Natural killer cell treated with Interleukin-12 subunit alpha and Interleukin-12 subunit beta and Interleukin-15 and Interleukin-18, amount 100 ng/mL, for 72 hours (primary cell): ENCODE measurements at places on chromosomes 12 and 14. TPM values are rescaled to one million over a fixed set of nuclear protein-coding genes. Genes with fewer than 3 reads are reported as not detected.

GRCh38 chr12:69254046-69254445 is 14.7 kb downstream of the CPSF6 start:
- H3K4me1 ChIP-seq, result peaks cover 40% of the 10 kb centered on the region
- no peak overlapping the region for H3K27ac ChIP-seq
- H3K36me3 ChIP-seq, result peaks cover 12% of the 10 kb centered on the region

DNA sequence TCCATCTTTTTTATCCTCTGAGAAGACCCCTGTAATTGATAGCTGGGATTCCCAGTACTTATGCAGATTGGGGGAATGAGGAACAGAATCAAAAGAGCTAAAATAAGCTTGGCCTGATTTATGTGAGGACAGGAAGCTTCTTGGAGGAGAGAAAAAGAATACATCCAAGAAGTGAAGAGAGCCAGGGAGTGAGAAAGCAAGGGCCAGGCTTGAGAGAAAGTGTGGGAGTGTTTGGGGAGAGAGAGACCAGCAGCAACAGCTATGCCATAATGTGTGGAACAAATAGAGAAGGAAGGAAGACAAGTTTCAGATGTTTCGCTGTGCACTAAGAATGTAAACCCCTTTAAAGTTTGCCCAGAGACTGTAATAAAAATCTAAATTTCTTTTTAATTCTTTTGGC is 4.0 kb upstream of the CCDC184 start:
- no peaks in the 10 kb centered on the region for H3K36me3 ChIP-seq
- H3K27me3 ChIP-seq, result peaks cover 21% of the 10 kb centered on the region
- no peak for DNase-seq

The INHBE gene
- total RNA-seq, result not detected

The GNPTAB gene
- 139 TPM for total RNA-seq

GRCh38 chr12:117046011-117046369 is 53.2 kb downstream of the TESC start:
- no peaks in the 10 kb centered on the region for H3K27me3 ChIP-seq
- H3K27ac ChIP-seq, result no peak overlapping the region
- no peak for DNase-seq
- no peak overlapping the region for H3K4me3 ChIP-seq
- peaks cover 8% of the 10 kb centered on the region for H3K4me1 ChIP-seq
- H3K36me3 ChIP-seq, result no peaks in the 10 kb centered on the region

DNA sequence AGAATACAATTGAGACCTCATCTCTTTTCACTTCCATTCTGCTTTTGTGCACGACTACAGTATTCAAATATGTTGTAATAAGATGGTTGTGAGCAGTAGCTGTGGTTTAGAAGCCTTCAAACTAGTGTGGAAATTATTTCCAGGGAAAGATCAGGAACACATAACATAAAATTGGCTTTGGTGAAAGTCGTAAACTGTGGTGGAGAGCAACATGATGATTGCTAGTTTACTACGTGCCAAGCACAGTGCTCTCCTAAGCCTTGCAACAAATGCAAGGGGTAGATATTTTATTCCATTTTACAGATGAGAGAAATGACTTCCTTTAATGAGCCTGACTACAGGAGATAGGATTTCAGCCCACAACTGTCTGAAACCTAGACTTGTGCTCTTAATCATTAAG is 172.4 kb upstream of the LMNTD1 start:
- peaks cover 6% of the 10 kb centered on the region for H3K27me3 ChIP-seq
- DNase-seq, result no peak
- no peak overlapping the region for H3K27ac ChIP-seq
- H3K4me3 ChIP-seq, result no peak overlapping the region
